Head of caudate nucleus (tissue), 42 donors: ENCODE measurements at places on chromosomes 5 and 9.

DNA sequence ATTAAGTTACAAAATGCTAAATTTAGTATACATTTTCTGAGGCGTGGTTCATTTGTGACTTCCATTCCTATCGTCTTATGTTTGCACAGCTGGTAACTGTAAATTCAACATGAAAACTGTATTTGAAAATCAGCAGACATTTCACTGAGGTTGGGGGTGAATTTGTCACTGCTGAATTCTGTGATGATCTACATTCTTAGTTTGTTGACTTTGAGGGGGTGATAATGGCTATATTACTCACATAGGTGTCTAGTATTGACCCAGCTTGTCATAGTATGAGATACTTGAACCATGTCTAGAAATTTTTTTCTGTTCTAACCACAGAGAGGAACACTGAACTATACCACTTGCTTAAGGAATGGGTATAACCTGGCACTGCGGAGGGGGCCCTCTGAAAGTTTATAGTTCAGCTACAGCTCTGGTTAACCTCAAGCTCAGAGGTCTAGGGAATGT is 313.3 kb downstream of the PIK3R1 start:
- DNase-seq, result no peak

- DNase-seq, result no peak
Observed at GRCh38 chr5:159415301-159415937, 85.1 kb upstream of the IL12B start.

- DNase-seq, result peak; percentile 5
Observed at GRCh38 chr9:19379697-19380046, 364 bp downstream of the RPS6 start.

DNA sequence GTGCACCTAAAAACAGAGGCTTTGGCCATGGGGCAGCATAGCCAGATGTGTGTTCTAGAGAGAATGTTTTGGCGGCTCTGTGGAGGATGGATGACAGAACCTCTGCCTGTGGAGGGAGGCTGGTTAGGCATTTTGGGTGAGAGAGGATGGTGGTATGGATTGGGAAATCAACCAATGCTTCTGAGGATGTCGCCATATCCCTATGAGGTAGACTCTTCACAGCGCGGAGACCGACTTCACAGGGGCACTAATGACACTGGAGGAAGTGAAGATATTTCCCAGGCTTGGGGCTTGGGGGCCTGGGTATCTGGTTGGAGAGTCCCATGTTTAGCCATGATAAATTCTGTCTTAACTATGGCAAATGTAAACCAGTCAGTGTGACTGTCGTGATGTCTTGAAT is 140.6 kb upstream of the KLF4 start:
- DNase-seq, result no peak

DNA sequence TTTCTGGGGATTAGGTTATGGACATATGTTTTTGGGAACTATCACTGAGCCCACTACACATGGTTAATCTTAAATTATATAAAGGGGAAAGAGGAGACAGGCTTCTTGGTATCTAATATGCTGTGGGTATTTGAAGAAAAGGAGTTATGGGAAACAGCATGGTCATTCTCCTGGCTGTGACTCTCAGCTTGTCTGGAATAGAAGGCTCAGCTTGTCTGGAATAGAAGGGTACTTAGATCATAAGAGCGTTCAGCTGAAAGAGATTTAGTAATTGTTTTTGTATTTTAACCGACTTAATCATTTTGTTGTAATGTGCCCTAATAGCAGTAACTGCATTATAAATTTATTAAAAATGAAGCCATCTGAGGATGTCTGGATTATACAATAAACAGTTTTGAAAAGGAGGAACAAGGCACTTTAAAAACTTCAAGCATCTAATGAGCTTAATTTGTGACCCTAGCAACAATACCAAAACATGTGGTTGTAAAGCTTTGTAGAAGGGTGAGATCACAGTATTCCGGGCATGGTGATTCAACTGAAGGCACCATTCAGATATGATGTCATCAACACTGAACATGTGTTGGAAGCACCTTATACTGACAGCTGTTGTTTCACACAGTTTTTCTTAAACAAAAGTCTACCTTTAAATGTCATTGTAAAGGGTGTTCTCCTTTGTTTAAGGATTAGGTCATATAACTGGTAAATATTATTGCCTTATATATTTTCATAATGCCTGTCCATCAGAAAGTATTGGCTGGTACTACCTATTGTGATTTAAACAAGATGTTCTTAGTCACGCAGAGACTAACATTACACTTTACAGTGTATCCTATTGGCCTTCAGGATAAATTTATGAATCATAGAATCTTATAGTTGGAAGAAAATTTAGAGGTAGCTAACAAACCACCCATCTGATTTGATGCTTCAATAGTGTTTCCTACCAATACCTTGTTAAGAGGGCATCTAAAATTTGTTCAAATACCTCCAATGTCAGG is 2174.1 kb upstream of the WWC1 start:
- DNase-seq, result no peak

DNA sequence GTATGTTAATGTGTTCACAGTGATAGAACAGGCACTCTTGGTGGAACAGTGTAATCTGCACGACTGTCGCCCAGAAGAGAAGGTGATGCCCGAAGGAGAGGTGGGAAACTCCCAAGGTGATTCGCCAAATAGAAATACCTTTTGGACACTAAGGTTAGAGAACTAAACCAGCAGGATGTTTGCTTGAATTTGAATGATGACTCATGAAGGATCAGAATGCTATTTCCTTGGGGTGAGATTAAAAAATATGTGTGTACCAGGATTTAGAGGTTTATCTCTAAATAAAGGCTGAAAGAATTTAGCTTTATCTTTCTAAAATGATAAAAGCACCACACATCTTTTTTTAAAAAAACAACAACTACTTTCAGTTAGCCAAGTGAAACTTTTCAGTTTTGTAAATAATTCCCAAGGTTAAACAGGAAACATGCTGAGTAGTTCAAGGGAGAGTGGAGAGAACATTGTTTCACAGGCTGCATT is 297.4 kb upstream of the TAS2R1 start:
- DNase-seq, result no peak

- DNase-seq, result no peak
Observed at GRCh38 chr5:78530342-78531096, 118.1 kb downstream of the LHFPL2 start.

- no peak for DNase-seq
Observed at GRCh38 chr5:23445573-23445972, 61.8 kb upstream of the PRDM9 start.
